Nephron progenitor cell (in vitro differentiated cells): ENCODE measurements at places on chromosomes 12 and 14.

- DNase-seq = no peak
Measured at GRCh38 chr12:12331896-12332295, 18.1 kb downstream of the MANSC1 start.

- DNase-seq = peak; percentile 94
Measured at GRCh38 chr14:21024585-21025370, at the start of gene NDRG2. Gene NDRG2 (minus strand): TSS chr14:21025061. CDS start chr14:21023315, 1,746 bp downstream.

DNA sequence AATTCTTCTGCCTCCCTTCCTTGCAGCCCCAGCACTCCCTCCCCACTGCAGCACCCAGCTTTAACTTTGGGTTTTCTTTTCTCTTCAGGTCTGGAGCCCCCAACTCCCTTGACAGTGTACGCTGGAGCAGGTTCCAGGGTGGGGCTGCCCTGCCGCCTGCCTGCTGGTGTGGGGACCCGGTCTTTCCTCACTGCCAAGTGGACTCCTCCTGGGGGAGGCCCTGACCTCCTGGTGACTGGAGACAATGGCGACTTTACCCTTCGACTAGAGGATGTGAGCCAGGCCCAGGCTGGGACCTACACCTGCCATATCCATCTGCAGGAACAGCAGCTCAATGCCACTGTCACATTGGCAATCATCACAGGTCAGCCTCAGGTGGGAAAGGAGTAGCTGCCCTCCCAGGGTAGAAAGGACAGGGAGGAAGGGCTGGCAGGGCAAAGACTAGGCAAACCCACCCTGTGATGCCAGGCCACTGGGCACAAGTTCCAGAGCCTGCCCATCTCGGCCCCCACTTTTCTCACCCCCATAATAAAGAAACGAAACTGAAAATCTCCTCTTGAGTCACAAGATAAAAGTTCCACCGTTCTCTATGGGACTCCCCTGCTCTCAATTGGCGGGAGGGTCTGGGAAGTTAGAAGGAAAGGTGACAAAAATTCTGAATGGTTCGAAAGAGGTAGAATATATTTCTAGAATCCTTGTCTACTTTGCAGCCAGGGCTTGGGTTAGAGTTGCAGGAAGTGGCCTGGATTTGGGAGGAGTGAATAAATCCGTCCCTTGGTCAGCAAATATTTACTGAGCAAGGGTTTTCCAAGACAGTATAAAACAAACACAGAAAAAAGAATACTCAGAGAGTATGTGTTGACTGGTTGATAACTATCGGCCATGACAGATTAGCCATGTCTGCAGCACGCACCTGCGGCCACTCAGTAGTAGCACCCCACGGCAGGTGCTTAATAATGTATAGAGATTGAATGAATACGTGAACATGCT lies 3.2 kb downstream of the LAG3 start:
- no peak for DNase-seq

GRCh38 chr12:92718483-92718990 lies 15.7 kb downstream of the PLEKHG7 start:
- no peak for DNase-seq

DNA sequence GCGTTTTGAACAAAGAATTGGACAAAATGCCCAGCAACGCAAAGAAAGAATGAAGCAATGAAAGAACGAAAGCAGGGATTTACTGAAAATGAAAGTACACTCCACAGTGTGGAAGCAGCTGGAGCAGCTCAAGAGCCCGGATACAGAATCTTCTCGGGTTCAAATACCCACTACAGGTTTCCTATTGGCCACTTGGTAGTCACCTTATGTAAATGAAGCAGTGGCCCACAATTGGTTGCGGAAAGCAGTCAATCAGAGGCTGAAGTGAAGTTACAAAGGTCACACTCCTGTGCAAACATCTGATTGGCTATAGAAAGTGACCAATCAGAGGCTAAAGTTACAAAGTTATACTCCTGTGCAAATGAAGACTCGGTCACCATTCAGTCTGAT lies 15.0 kb upstream of the PPP1R13B start:
- DNase-seq = no peak

DNA sequence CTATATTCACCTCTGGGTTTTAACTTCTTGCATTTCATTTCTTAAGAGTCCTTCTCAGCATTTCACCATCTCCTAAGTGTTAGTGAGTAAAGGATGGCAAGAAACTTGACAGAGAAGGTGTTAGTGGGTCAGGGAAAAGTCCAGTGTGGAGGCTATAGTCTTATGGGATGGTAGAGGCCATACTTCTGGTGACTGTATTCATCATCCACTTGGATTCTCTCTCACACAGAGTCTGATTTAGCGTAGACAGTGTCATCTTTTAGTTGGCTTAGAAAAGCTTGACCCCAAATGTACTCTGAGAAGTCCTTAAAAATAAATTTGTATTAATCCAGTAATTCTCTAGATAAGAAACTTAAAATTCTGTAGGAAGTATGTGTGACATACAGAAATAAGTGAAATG lies 232.4 kb upstream of the FBXO33 start:
- no peak for DNase-seq
